Right atrium auricular region (tissue), 2 donors: ENCODE measurements at places on chromosomes 11 and 22. TPM values are rescaled to one million over a fixed set of nuclear protein-coding genes. Genes with fewer than 3 reads are reported as not detected.

The OR4A15 gene
- total RNA-seq: not detected

The DRG1 gene
- 63.6 TPM for total RNA-seq

DNA sequence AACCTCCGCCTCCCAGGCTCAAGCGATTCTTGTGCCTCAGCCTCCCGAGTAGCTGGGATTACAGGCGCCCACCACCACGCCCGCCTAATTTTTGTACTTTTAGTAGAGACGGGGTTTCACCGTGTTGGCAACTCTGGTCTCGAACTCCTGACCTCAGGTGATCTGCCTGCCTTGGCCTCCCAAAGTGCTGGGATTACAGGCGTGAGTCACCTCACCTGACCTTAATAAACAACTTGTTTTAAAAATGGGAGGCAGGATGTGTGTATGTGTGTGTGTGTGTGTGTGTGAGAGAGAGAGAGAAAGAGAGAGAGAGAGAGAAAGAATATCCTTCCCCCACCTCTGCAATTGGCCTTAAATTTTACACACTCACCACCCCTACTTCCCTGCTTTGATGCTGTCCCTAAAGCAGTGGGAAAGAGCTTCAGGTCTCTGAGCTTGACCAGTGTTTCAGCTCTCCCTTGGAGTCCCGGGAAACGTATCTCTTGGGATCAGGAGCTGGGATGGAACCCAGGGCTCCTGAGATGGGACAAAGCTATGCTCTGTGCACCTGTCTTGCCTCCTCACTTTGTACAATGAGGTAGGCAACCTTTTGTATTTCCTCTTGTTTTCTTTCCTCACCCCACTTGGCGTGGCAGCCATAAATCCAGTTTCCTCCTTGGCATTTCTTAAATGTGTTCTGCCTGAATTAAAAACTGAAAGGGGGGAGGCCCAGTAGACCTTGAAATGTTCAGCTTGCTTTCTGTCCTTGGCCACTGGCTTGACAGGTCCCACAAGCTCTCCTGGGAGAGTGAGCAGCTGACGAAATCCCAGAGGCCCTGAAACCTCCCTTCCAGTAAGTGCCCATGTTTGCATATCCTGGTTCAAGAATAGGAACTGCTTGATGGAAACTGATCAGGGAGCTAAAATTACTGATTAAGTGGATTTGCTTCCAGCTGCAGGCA, 17.8 kb upstream of the XBP1 start:
- no peaks in the 10 kb centered on the region for H3K27me3 ChIP-seq
- DNase-seq: no peak
- H3K4me1 ChIP-seq: no peaks in the 10 kb centered on the region
- no peak overlapping the region for H3K4me3 ChIP-seq
- H3K27ac ChIP-seq: peak overlapping the region; percentile 2
- H3K36me3 ChIP-seq: no peaks in the 10 kb centered on the region

- H3K27ac ChIP-seq: no peak overlapping the region
- no peak overlapping the region for H3K4me3 ChIP-seq
- no peak for DNase-seq
- H3K4me1 ChIP-seq: no peaks in the 10 kb centered on the region
Observed at GRCh38 chr11:78715639-78716311, 141.1 kb upstream of the NARS2 start.

DNA sequence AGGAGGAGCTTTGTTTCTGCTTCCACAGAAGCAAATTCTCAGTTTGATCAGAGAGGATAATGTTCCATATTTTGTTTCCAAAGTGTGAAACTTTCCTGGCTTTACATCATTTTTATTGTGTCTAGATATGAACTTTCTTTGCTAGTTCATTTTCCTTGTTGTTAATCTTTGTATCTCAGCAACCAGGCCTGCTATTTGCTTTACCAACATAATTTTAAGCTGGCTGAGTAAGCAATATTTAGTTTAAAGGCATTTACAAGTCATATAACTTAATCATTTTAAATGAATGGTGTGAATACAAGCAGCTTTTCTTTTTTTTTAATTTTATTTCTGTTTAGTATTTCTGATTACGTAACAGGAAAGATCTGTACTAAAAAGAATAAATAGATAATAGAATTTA, 15.2 kb downstream of the NUCB2 start:
- H3K36me3 ChIP-seq: peaks cover 21% of the 10 kb centered on the region
- H3K27me3 ChIP-seq: no peaks in the 10 kb centered on the region
- no peak overlapping the region for H3K27ac ChIP-seq
- no peaks in the 10 kb centered on the region for H3K4me1 ChIP-seq

GRCh38 chr11:110081462-110082376, 11.5 kb upstream of the ZC3H12C start:
- H3K36me3 ChIP-seq: no peaks in the 10 kb centered on the region
- DNase-seq: no peak
- H3K4me3 ChIP-seq: no peak overlapping the region
- H3K27ac ChIP-seq: no peak overlapping the region
- H3K27me3 ChIP-seq: no peaks in the 10 kb centered on the region

DNA sequence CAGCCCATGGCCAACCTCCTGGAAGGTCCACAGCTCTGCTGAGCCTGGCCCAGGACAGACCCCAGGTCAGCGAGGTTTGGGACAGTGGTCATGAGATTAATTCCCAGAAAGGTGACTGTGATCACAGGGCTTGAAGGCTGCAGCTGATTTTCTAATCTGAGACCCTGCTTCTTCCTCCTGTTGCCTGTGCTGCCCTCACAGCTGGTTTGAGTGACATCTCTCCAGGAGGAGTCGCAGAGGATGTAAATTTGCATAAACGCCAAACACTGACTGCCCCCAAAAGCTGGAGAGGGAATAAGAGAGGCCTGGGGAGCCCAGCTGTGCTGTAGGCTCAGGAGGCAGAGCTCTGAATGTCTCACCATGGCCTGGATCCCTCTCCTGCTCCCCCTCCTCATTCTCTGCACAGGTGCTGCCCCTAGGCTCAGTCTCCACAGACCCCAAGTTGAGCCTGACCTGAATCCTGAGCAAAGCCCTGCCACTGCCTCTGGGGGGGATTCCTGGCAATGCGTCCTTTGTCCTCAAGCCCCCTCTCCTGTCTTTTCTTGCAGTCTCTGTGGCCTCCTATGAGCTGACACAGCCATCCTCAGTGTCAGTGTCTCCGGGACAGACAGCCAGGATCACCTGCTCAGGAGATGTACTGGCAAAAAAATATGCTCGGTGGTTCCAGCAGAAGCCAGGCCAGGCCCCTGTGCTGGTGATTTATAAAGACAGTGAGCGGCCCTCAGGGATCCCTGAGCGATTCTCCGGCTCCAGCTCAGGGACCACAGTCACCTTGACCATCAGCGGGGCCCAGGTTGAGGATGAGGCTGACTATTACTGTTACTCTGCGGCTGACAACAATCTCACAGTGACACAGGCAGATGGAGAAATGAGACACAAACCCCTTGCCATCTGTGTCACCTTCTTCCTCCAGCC, 23.8 kb downstream of the GGTLC2 start:
- H3K4me1 ChIP-seq: no peaks in the 10 kb centered on the region
- no peaks in the 10 kb centered on the region for H3K36me3 ChIP-seq
- no peaks in the 10 kb centered on the region for H3K27me3 ChIP-seq
- no peak for DNase-seq

DNA sequence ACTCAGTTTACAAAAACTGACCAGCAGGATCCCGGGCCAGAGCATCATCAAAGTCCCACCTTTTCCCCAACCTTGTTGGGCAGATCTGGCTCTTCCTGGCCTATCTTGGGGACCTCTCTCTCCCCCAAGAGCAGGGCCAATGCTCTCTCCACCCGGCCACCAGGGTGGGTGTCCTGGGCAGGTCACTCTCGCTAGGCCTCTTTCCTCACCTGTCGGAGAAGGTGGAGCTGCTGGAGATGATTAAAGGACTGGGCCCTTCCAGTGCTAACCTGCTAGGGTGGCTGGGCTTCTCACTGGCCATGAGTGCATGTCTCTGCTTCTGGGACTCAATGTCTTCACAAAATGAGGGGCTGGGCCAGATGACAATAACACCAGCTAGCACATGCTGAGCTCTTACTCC, 2.9 kb upstream of the CAPN5 start:
- peaks cover 24% of the 10 kb centered on the region for H3K4me1 ChIP-seq
- H3K27me3 ChIP-seq: no peaks in the 10 kb centered on the region
- H3K4me3 ChIP-seq: no peak overlapping the region
- H3K36me3 ChIP-seq: no peaks in the 10 kb centered on the region
- no peak overlapping the region for H3K27ac ChIP-seq
- DNase-seq: no peak
